K562 (cell line): ENCODE measurements at places on chromosomes 7 and 10. TPM values are rescaled to one million over a fixed set of nuclear protein-coding genes. Genes with fewer than 3 reads are reported as not detected.

DNA sequence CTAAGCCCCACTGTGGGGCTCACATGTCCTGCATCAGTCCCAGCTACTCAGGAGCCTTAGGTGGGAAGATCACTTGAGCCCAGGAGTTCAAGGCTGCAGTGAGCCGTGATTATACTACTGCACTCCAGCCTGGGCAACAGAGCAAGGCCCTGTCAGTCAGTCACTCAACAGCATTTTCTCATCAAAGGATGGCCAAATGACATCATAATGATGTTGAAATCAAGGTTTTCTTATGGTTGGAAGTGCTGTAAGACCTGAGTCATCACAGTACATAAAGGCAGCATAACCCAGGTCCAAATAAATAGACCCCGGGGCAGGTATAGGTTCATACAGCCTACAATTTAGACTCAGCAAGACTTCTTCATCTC lies 341.1 kb downstream of the PARD3 start:
- H3K4me1 ChIP-seq, result no peaks in the 10 kb centered on the region
- H3K36me3 ChIP-seq, result no peaks in the 10 kb centered on the region
- DNase-seq, result no peak
- no peaks in the 10 kb centered on the region for H3K27me3 ChIP-seq
- H3K4me3 ChIP-seq, result no peak overlapping the region

Gene TMEM184A
- 0.11 and 0.31 TPM in 2 replicates for total RNA-seq

Gene TAC1
- total RNA-seq, result not detected in 2 replicates

DNA sequence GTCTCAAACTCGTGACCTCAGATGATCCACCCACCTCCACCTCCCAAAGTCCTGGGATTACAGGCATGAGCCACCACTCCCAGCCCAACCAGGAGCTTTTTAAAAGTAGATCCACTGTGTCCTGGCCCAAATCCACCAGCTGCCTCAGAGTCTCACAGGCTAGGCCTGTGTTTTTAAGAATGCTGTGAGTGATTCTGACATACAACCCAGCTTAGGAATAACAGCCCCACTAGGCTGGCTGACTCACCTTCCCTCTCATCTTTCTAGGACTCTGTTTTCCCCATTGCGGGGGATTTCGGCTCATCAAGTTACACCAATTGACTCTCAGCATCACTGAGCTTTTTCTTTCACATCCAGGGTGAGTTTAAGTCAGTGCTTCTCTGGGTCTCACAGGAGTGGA lies 207.6 kb downstream of the SKIDA1 start:
- H3K36me3 ChIP-seq, result no peaks in the 10 kb centered on the region
- no peak overlapping the region for H3K27ac ChIP-seq
- H3K4me1 ChIP-seq, result no peaks in the 10 kb centered on the region; the same call in 1 of the 2 replicates
- peaks cover 15% of the 10 kb centered on the region; the same call in 1 of the 2 replicates for H3K27me3 ChIP-seq
- no peak for DNase-seq

Gene AASS
- total RNA-seq, result 0.25 and 0.38 TPM in 2 replicates

- peaks cover 56% of the 10 kb centered on the region for H3K36me3 ChIP-seq
- no peak for DNase-seq
- peaks cover 5% of the 10 kb centered on the region; the same call in 2 of the 3 replicates for H3K4me1 ChIP-seq
- no peaks in the 10 kb centered on the region for H3K27me3 ChIP-seq
Observed at GRCh38 chr10:98444314-98445006, 2.3 kb downstream of the HPS1 start.

Gene FOXI2
- total RNA-seq, result not detected in 2 replicates

DNA sequence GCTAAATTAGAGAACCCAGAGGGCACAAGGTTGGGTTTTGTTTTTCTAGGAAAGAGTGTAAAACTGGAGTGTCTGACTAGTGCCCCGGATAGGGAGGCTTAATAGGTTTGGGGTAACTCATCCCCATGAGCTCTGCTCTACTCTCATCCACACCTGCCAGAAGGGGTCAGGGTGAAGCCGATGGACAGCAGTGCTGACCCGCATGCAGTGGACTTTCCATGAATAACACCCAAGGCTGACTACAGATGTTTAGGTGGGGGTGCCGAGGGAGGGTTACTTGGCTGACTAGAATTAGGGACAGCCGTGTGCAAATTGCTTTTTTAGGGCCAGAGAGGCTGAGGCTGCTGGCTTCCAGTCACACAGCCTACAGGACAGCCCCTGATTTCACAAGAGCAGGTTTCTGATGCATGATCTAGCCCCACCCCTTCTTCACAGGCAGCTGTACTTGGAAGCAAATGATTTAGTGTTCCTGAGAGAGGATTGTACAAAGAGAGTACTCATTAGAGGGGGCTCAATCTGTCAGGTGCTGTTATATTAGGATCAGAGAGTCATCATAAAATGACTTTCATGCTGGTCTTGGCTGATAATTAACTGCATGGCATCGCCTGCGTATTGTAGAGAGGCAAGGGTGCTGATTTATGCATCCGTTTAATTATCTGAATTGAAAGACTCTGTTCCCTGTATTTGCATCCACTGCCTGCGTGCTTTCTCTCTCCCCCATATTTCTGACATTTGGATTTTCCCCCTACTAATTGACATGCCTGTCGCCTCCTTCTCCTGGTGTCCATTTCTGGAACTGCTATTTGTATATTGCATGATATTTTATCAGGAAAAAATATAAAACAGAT lies 9.5 kb downstream of the INHBA start:
- no peaks in the 10 kb centered on the region for H3K36me3 ChIP-seq
- no peak for DNase-seq
- H3K4me1 ChIP-seq, result no peaks in the 10 kb centered on the region
